ENCODE measurements at places on chromosomes 16 and 17.

GRCh38 chr16:56736476-56736875 lies 6.5 kb downstream of the NUP93 start:
- DNase-seq: no peak

DNA sequence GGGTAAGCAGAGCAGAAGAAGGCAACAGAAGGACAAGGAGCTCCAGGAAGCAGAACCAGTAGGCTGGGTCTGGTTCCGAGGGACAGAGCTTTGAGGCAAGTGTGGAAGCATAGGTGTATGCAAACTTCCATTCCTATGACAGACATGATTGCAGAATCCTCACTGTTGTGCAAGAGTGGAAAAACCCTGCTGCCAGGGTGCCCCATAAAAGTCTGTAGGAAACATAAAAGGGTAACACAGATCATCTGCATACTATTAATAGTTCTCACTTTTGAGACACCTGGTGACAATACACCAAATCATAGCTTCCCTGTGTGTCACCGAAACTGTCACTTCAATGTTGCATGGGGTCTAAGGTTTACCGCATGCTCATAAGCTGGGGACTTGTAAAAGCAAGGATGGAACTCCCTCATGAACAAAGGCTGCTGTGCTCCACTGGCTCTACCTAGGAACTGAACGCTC lies 39.7 kb downstream of the ARHGAP17 start:
- DNase-seq: no peak

- DNase-seq: no peak
Observed at GRCh38 chr17:36858119-36859002, 78.9 kb upstream of the LHX1 start.

DNA sequence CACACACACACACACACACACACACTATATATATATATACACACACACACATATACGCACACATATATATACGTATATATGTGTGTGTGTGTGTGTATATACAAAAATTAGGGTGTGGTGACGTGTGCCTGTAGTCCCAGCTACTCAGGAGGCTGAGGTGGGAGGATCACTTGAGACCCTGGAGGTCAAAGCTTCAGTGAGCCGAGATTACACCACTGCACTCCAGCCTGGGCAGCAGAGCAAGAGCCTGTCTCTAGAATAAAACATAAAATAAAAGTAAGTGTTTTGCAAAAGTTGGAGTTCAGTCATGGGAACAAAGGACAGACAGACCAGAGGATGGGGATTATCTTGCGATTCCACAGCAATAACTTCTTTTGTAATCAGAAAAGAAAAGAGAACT lies 10.8 kb downstream of the NUPR1 start:
- DNase-seq: no peak

DNA sequence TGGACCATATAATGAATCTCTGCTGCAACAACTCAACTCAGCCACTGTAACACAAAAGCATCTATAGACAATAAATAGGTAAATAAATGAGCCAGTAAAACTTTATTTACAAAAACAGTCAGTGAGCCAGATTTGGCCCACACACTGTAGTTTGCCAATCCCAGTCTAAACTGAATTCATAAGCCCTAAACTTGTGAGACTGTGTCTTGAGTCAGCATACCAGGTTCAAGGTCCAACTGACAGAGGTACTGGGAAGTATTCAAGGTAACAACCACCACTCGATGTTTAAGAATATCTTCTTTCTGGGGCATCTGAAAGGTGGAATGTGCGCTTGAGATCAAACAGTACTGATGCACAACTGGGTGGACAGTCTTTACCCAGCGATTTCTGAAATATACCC lies 94.2 kb downstream of the HELZ start:
- DNase-seq: no peak

Data from stimulated activated CD8-positive, alpha-beta memory T cell treated with anti-CD3 and anti-CD28 coated beads, Interleukin-4, amount 100 ng/mL, for 1 hour (primary cell).